Stimulated activated CD4-positive, alpha-beta T cell treated with anti-CD3 and anti-CD28 coated beads, Interleukin-1b, Interleukin-23, amount 100 ng/mL, for 24 hours (primary cell): ENCODE measurements at places on chromosomes 3 and 15.

GRCh38 chr3:134004841-134005240 lies 24.9 kb downstream of the SLCO2A1 start:
- no peak for DNase-seq

DNA sequence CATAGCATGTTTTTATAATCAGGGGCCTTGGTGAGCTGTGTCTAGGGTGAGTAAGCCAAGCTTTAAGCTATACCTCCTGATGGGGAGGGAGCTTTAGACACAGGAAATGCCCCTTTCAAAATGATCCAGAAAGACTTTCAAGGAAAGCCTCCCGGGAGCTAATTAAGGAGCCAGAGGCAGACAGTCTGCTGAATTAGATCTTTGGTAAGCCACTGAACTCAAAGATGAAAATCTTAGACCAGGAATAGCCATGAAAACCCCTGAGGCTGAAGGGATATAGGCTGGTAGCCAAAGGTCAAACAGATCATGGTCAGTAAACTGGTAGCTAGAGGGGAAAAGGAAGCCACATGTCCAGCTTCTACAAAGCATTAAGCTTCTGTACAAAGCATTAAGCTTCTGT lies 42.7 kb upstream of the GAP43 start:
- DNase-seq = no peak

GRCh38 chr15:62904041-62904910 lies 138.3 kb upstream of the TPM1 start:
- no peak for DNase-seq

- no peak for DNase-seq
These were observed 421.8 kb upstream of the TBL1XR1 start for GRCh38 chr3:177618873-177619733.

GRCh38 chr15:87387766-87388165 lies 868.8 kb downstream of the NTRK3 start:
- no peak for DNase-seq

DNA sequence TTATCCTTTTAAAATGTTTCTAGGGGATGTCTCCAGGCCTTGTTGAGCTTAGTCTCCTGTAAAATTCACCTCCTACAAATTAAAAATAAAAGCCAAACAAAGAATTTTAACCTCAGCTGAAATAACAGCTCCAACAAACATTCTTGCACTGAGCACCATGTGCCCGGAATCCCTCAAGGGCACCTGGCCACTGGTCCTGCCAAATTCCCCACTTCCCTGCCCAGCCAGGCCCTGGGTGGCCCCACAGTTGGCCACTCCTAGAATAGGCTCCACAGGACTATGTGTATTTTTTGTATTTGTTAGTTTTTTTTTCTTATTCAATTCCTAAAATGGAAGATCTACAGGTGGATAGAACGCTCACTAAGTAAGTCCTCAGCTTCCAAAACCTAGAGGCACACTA lies 33.1 kb upstream of the PLA2G4E start:
- DNase-seq = no peak

GRCh38 chr3:29512641-29513040 lies 231.8 kb downstream of the RBMS3 start:
- DNase-seq = no peak

DNA sequence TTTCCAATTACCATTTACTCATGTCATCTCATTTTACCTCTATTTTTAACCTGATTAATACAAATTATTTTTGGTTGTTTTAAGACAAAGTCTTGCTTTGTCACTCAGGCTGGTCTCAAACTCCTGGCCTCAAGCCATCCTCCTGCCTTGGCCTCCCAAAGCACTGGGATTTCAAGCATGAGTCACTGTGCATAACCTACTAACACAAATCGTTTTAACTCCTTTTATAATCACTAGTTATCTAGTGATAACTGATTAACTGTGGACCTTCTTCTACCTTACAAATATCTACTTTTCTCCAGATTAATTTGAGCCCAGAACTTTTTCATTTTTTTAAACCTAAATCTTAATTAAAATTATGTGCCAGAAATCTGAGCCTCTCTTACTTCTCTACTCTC lies 4.6 kb downstream of the ATP13A3 start:
- DNase-seq = no peak

GRCh38 chr15:50140098-50140497 lies 21.1 kb upstream of the ATP8B4 start:
- DNase-seq = no peak

- no peak for DNase-seq
These were observed 32.8 kb upstream of the FAM107A start for GRCh38 chr3:58609990-58610389.
